Naive thymus-derived CD8-positive, alpha-beta T cell (primary cell): ENCODE measurements at places on chromosomes 4 and X. TPM values are rescaled to one million over a fixed set of nuclear protein-coding genes. Genes with fewer than 3 reads are reported as not detected.

The BEX3 gene
- total RNA-seq: 33.8 TPM

The SUPT20HL2 gene
- total RNA-seq: not detected

The PCDH10 gene
- not detected for total RNA-seq

The LONRF3 gene
- total RNA-seq: 9.3 TPM

The SLC6A8 gene
- 0.49 TPM for total RNA-seq

The WAS gene
- total RNA-seq: 99.7 TPM

The RLIM gene
- total RNA-seq: 51.1 TPM

The NPY5R gene
- total RNA-seq: not detected

The SGMS2 gene
- total RNA-seq: not detected

The DCLK2 gene
- total RNA-seq: not detected

DNA sequence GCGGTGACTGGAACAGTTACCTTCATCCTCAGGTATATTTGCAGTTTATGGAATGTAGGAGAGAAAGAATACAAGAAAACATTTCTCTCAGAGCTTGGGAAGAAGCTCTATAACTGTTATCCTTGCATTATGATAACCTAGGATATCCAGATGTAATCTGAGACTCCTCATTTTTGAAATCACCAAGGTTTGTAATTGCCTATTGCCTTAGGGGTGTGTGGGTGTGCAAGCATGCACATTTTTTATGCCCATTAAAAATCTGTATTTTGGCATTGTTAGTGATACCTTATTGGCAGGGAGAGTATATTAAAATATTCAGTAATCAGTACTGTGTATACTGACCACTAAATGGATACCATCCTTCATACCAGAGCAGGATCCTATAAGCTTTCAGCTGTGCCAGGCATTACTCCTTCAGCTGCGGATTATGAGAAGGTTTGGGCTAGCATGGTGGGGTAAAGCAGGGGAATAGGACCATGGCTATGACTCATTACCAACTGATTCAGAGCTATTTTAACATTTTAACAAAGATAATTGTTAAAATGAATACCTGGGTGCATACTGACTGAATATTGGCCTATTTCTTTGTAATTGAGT lies 8.3 kb downstream of the SEC24B start:
- no peak for DNase-seq

- no peak for DNase-seq
Observed at GRCh38 chr4:112075129-112075753, 70.0 kb upstream of the FAM241A start.

DNA sequence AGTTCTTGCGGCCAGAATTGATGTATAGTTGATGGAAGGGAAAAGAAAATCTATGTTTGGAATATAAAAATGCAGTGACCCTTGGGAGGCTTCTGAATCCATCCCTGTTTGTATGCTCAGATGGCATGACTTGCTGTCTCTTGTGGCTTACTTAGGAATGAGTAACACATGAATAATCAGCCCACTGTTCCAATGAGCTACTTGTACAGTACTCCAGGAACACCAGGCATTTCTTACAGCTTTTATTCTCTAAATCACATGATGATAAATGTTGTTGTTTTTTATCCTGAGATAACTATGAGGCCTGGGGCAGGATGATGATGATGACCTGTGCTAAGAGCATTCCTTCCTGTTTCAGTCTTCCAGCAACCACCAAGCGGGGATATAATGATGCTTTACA lies 18.9 kb downstream of the TMPRSS11E start:
- DNase-seq: no peak

- no peak for DNase-seq
Observed at GRCh38 chrX:45614853-45615252, 414.2 kb upstream of the DIPK2B start.

GRCh38 chrX:40434947-40435346 lies 145.8 kb upstream of the ATP6AP2 start:
- DNase-seq: no peak

DNA sequence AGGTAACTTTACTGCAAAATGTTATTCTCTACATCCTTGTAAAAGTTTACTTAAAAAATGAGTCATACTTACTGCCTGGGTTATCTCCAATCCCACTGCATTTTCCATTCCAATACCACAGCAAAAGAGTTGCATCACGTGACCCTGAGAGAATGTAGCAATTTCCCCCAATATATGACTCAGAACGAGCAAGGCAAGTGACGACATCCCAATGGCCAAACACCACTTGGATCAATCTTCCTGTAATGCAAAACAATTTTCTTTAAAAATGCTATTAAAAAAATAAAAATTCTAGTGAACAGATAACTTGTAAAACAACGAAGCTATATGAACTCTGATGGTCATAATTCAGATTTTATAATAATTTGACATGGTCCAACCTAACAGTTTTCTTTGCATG lies 224.3 kb downstream of the DCLK2 start:
- no peak for DNase-seq

GRCh38 chr4:24096603-24097002 lies 206.8 kb upstream of the PPARGC1A start:
- no peak for DNase-seq

GRCh38 chrX:30875957-30876356 lies 13.1 kb downstream of the TAB3 start:
- DNase-seq: no peak

- no peak for DNase-seq
Observed at GRCh38 chr4:23747281-23747735, 142.5 kb downstream of the PPARGC1A start.

GRCh38 chr4:118883861-118884260 lies 4.8 kb upstream of the SYNPO2 start:
- no peak for DNase-seq

DNA sequence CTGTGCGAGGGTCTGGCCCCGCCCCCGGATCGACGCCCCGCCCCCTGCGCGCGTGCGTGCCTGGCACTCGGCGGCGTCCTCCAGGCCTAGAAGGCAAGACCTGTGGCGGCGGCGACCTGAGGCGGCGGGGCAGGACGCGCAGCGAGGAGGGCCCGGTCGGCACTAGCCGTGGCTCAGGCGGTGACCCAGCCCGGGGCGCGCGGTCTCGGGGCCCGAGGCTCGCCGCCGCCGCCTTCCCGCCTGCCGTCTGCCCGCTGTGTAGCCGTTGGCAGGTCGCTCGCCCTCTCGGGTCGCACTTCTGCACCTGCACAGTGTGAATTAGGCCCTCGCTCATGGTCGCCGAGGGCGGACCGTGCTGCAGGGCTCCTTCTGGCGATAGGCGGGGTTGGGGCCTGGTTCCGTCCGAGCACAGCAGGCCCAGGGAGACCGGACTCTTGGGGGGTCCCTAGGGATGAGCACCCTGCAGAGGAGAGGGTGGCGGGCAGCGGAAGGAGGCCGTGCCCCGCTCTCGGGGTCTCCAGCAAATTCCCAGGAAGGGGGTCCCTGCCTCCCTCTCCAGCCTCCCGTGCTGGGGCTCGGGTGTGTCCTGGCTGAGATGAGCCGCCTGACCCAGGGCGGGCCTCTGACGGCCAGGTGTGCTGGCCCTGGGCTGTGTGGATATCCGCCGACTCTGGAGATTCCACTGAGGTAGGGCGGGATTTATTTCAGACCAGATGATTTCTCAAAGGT lies 557 bp upstream of the FAM53A start:
- peak; percentile 93 for DNase-seq

DNA sequence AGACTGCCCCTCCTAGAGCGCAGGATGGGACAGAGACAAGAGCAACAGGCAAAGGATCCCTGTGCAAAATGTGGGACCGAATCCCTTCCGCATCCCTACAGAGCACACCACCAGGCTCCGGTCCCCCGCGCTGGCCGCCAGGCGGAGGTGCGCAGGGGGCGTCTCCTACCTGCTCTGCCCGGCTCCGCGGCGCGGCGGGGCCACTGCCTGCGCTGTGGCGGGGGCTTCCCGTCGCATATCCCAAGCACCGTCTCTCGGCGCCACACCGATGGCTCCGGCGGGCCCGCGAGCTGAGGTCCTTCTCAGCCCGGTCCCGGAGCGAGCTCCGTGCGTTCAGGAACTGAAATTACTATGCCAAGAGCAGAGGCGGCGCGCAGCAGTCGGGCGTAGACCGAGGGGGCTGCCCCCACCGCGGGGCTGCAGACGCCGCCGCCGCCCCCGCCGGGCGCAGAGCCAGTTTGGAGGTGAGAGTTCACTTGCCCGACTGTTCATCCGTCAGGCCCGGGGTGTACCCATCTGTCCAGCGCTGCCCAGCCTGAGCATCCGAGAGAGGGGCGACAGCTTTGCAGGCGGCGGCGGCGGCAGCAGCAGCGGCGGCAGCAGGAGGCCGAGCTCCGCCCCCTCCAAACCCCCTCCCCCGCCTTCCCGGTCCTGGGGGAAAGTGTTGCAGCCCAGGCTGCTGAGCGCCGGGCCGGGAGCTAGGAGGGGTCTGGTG lies at the start of gene GPRIN3:
GPRIN3 (minus strand) TSS at position 355 of the 715 bp plus-strand sequence. CDS start 57,690 bp downstream, outside the sequence.
- peak; percentile 77 for DNase-seq

DNA sequence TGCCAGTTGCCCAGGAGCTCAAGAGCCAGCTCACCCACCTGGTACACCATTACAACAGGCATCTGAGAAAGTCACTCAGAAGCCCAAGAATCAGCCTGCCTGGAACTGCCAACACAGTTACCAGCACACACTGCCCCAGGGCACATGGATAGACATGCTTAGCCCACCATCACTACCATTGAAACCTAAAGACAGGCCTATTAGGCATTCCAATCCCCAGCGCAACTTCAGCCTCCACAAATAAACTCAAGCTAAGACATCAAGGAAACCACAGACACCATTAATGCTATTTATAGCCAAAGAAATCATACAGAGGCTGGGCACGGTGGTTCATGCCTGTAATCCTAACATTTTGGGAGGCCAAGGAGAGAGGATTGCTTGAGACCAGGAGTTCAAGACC lies 42.3 kb downstream of the ATRX start:
- DNase-seq: no peak
